ENCODE measurements at places on chromosomes 5 and 9.

- DNase-seq: peak; percentile 50
Observed at GRCh38 chr5:157574456-157575380, 857 bp downstream of the ADAM19 start.

GRCh38 chr9:125143377-125144090, at the start of gene SCAI:
Gene SCAI, minus strand, starts transcription at chr9:125143528. Its CDS starts 91 bp downstream, at chr9:125143437.
- peak; percentile 99 for DNase-seq

DNA sequence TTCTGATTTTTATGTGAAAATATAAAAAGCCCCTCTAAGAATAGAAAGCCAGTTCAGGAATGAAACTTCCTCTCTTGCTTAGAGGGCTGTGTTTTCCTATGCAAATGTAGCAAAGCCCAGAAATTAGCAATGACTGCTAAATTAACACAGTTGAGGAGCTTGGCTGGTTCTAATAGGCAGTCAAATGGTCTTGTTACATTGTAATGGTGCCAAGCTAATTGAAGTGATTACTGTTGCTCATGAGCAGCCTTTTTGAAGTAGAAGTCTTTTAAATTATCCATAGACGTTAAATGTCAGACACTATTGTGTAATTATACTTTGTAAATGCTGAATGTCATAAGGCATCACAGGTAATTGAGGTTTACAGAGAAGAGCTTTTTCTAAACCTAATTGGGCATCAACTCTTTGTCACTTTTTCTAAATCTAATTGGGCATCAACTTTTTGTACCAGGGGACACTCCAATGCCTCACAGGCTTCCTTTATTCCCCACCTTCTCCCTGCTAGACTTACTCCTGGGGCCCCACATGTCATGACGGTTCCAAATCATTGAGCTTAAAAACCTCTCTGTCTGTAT, 229.1 kb downstream of the PSAT1 start:
- no peak for DNase-seq

DNA sequence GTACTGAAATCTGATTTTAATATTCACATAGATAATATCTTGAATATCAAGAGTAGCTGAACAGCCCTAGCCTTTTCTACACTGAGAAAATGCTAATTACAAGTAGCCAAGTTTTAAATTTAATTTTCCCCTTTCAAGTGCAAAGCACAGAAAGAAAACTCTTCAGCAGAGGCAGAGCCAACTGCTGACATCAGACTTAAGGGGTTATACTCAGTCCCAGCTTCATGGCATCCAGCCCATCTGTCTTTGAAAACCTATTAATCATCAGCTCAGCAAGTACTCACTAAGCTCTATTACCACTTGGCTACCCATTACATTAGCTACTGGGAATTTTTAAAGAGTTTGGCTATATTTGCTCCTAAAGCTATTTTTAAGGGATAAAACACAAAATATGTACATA, 220.5 kb downstream of the SLC12A2 start:
- DNase-seq: peak; percentile 52
